ENCODE measurements at places on chromosomes 16 and 17. TPM values are rescaled to one million over a fixed set of nuclear protein-coding genes. Genes with fewer than 3 reads are reported as not detected.

DNA sequence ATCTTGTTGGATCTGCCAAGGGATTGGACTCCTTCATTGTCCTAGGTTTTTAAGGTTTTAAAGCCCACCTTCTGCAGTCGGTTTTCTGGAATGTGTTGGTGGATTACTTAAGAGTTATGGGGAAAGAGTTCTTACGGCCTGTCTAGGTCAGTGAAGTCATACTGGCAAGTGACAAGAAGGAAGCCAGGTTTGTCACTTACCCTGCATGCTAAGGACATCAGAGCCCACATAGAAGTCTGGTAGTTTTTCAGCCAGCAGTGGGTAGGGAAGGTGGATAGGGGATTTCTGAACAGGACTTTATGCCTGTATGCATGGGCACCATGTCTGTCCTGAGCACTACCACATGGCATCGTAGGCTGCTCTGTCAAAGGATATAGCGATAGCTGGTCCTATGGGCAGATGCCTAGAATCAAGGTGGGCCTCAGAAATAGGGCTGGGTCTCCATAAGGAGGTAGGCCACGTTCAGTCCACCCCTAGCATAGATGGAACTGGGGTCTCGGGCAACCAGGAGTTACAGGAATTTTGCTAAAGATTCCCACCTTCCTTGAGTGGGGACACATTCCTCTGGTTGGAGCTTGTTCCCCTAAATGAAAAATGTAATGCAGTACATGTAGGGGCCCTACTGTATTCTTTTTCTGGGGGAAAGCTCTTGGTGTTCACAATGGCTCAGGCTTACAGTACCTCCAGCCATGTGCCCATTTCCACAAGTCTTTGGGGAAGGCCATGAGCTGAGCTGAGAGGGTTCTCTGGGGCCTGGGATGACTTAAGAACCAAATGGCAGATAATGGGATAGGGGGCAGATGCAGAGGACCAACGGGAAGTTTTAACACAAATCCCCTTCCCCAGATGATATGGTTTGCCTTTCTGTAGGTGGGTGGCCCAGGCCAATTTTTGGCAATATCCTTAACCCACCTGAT lies 27.5 kb downstream of the TRPV2 start:
- H3K27ac ChIP-seq: peak overlapping the region; percentile 66
- DNase-seq: no peak
- peaks cover 29% of the 10 kb centered on the region for H3K4me1 ChIP-seq
- no peaks in the 10 kb centered on the region for H3K27me3 ChIP-seq
- H3K4me3 ChIP-seq: peak overlapping the region; percentile 99
- H3K36me3 ChIP-seq: peaks cover 39% of the 10 kb centered on the region

DNA sequence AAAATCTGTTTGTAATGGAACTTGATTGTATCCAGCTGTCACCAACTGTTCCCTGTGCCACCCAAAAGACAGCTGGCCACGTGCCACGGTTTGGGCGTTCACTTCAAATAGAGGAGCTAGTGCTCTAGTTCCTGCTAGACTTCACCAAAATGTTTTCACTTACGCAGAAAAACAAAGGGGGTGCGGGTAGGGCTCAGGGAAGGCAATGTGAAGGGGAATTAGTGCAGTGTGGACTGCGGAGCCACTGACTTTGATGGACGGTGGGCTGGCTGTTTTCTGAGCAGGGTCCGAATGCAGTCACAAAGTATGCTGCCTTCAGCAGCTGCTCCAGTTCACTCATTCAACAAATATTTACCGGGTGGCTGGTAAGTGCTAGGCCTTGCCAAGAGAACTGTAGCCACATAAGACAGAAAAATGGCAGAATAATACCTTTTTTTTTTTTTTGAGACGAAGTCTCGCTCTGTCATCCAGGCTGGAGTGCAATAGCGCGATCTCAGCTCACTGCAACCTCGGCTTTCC lies 7.6 kb upstream of the CYTH1 start:
- H3K4me3 ChIP-seq: peak overlapping the region; percentile 35
- peaks cover 27% of the 10 kb centered on the region for H3K4me1 ChIP-seq
- peak overlapping the region; percentile 77 for H3K27ac ChIP-seq
- DNase-seq: peak; percentile 82
- H3K27me3 ChIP-seq: no peaks in the 10 kb centered on the region
- peaks cover 12% of the 10 kb centered on the region for H3K36me3 ChIP-seq

GRCh38 chr17:5304636-5305035 lies 22.6 kb downstream of the RABEP1 start:
- no peaks in the 10 kb centered on the region for H3K27me3 ChIP-seq
- DNase-seq: peak; percentile 43
- no peak overlapping the region for H3K27ac ChIP-seq
- no peaks in the 10 kb centered on the region for H3K36me3 ChIP-seq
- H3K4me1 ChIP-seq: peaks cover 19% of the 10 kb centered on the region

DNA sequence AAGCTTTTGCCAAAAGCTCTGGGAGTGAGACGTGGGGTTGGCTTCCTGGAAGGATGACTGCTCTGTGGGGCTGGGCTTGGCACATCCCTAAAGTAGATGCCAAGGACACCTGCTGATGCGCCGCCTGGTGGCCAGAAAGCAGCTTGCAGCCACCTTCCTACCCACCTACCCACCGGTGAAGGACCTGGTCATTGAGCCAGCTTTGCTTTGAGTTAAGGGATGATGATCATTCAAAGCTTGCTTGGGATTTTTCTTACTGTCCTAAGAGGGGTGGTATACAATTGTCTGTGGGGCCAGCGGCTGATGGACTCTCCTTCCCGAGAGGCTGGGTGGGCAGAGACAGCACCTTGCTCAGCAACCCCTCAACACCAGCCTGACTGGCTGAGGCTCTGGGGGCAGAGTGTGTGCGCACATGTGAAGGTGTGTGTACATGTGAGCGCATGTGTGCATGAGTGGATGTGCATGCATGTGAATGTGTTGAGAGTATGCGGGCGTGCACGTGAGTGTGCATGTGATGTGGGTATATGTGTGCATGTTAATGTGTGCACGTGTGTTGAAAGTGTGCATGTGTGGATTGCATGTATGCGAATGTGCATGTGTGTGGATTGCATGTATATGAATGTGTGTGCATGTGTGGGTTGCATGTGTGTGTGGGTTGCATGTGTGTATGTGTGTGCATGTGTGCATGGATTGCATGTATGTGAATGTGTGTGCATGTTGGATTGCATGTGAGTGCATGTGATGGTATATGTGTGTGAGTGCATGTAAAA lies 18.6 kb downstream of the C1QTNF1 start:
- no peaks in the 10 kb centered on the region for H3K36me3 ChIP-seq
- peak; percentile 82 for DNase-seq
- no peaks in the 10 kb centered on the region for H3K27me3 ChIP-seq
- peaks cover 14% of the 10 kb centered on the region for H3K4me1 ChIP-seq
- H3K4me3 ChIP-seq: no peak overlapping the region

GRCh38 chr16:8717892-8718415 lies 43.5 kb downstream of the ABAT start:
- DNase-seq: no peak
- H3K27me3 ChIP-seq: no peaks in the 10 kb centered on the region
- H3K27ac ChIP-seq: no peak overlapping the region
- H3K4me3 ChIP-seq: no peak overlapping the region
- no peaks in the 10 kb centered on the region for H3K4me1 ChIP-seq
- H3K36me3 ChIP-seq: no peaks in the 10 kb centered on the region

GRCh38 chr17:82734987-82735866 lies at the start of gene FN3K:
FN3K (plus strand) TSS chr17:82735615; CDS start chr17:82735637, 22 bp downstream.
- H3K36me3 ChIP-seq: no peaks in the 10 kb centered on the region
- no peak within 1 kb of the TSS for H3K27ac ChIP-seq
- no peaks in the 10 kb centered on the region for H3K4me1 ChIP-seq
- peak; percentile 73 for DNase-seq
- H3K4me3 ChIP-seq: peak within 1 kb of the TSS; percentile 73

DNA sequence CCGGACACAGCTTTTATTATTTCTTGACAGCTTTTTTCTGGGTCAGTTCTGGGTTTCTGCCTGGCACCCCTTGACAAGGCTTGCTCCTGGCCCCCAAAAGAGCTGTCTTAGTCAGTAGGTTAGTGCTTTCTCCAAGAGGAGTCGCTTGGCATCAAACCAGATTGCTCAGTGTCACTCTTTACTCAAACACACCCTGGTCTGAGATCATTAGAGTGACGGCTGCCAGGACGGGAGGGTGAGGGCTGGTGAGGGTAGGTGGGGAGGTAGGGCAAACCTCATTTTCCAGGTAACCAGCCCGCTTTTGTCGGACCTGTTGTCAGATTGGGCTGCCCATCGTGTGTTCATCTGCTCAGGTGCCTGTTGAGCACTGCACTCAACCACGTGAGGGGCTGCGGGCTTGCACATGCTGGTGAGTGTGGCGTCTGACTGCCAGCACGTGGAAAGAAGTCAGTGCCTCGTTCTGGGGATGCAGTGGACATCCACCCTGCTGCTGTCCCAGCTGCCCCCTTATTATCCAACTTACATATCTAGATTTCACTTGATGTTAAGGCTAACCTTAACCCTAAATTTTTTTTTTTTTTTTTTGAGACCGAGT lies 12.4 kb downstream of the TMEM94 start:
- no peak overlapping the region for H3K4me3 ChIP-seq
- DNase-seq: no peak
- no peak overlapping the region for H3K27ac ChIP-seq
- H3K27me3 ChIP-seq: no peaks in the 10 kb centered on the region

DNA sequence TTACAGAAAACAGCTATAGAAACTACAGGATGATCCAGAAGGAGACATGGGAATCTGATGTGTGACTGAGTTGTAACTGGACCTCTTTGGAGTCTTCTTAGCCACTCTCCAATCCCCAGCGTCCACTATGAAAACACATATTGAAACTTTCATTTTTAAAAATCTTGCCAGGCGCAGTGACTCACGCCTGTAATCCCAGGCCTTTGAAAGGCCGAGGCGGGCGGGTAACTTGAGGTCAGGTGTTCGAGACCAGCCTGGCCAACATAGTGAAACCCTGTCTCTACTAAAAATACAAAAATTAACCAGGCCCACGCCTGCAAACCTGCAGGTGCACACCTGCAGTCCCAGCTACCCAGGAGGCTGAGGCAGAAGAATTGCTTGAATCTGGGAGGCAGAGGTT lies 53.3 kb downstream of the HIC1 start:
- no peak overlapping the region for H3K4me3 ChIP-seq
- H3K36me3 ChIP-seq: no peaks in the 10 kb centered on the region
- peaks cover 4% of the 10 kb centered on the region for H3K4me1 ChIP-seq
- H3K27ac ChIP-seq: no peak overlapping the region
- peak; percentile 54 for DNase-seq
- H3K27me3 ChIP-seq: no peaks in the 10 kb centered on the region

- peaks cover 12% of the 10 kb centered on the region for H3K4me1 ChIP-seq
- H3K4me3 ChIP-seq: no peak overlapping the region
- no peak overlapping the region for H3K27ac ChIP-seq
- no peaks in the 10 kb centered on the region for H3K36me3 ChIP-seq
- no peaks in the 10 kb centered on the region for H3K27me3 ChIP-seq
Observed at GRCh38 chr17:10050597-10051101, 145.6 kb upstream of the RCVRN start.

- H3K4me3 ChIP-seq: no peak overlapping the region
- no peaks in the 10 kb centered on the region for H3K36me3 ChIP-seq
- no peak overlapping the region for H3K27ac ChIP-seq
Observed at GRCh38 chr16:67399749-67400704, 6.7 kb upstream of the TPPP3 start.

DNA sequence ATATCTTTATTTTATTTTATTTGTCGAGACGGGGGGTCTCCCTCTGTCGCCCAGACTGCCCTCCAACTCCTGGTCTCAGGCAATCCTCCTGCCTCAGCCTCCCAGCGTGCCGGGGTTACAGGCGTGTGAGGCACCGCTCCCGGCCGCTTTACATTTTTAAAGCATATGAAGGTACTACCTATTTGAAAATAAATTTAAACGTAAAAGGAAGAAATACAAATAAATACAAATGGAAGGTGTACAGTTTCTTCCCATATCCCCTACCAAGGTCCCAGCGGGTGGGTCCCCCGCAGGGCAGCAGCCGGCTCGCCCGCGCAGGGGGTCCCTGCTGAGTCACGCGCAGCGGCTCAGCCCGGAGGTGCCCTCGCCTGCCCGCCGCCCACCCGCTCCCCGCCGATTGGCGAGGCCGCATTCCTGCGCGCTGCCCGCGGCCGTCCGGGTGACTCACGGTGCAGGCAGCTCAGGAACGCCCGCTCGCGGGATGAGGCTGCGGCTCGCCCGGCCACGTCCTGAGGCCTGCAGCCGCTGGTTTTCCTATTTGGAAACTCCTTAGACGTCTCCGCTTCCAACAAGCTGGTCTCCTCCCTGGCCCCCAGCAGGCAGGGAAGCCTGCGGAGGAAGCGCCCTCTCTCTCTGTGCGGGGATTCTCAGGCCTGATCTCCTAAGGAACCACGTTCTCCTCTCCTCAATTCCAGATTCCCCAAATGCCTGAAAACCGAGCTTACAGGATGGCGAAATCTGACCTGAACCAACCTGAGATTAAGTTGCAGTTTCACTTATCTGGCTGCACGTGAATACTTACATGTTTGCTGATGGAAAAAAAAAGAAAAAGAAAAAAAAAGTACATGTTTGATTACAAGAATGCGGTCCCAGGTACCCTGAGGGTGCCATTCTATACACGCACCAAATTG lies 54.8 kb upstream of the MAP3K14 start:
- H3K27me3 ChIP-seq: no peaks in the 10 kb centered on the region
- H3K27ac ChIP-seq: peak overlapping the region; percentile 95
- H3K36me3 ChIP-seq: no peaks in the 10 kb centered on the region
- H3K4me1 ChIP-seq: peaks cover 56% of the 10 kb centered on the region
- H3K4me3 ChIP-seq: peak overlapping the region; percentile 60
- DNase-seq: peak; percentile 98

DNA sequence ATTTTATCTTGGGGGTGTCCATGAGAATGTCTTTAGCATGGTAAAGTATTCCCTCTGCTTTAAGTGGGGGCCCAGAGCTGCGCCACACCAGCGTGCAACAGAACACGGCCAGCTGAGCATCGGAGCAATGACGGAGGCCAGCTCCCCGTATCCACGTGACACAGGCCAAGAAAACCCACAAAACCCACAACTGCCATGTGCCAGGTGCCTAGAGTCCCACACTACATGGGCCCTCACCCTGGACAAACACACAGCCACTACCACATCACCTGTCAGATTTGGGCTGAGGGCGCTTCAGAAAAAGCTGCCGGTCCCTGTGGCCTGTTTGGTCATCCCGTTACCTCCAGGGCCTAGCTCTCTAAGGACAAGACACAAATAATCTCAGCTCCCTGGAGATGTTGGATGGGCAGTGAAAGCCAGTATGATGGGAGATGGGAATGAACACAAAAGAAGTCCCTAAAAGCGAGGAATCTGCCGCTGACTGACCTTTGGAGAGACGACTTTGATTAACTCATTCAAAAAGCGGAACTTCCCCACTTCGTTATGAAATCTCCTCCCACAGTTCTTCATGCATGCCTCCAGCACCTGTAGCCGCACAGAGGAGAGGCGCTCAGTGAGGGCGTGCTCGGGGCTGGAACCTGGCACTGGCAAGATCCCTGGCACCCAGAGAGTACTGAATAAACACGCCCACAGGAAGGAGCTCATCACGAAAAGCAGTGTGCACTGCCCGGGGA lies 17.1 kb downstream of the GGA3 start:
- H3K27me3 ChIP-seq: no peaks in the 10 kb centered on the region
- H3K4me3 ChIP-seq: no peak overlapping the region
- no peak overlapping the region for H3K27ac ChIP-seq

Gene KCNG4
- total RNA-seq: not detected

Gene SCIMP
- not detected for total RNA-seq

Gene KRT25
- not detected for total RNA-seq

Measured in GM23248 (cell line).